ENCODE measurements at places on chromosomes 7 and 10.

- no peak for DNase-seq
Measured at GRCh38 chr10:129033790-129034272, 433.2 kb upstream of the MGMT start.

GRCh38 chr10:32418572-32418971, 27.4 kb upstream of the CCDC7 start:
- DNase-seq: no peak

GRCh38 chr10:17081431-17081830, 48.2 kb downstream of the CUBN start:
- DNase-seq: no peak

GRCh38 chr7:135375908-135376699, 133.8 kb downstream of the CNOT4 start:
- no peak for DNase-seq

- DNase-seq: peak; percentile 67
Measured at GRCh38 chr10:78255796-78256638, 222.4 kb downstream of the RPS24 start.

GRCh38 chr10:80453842-80454512, at the start of gene TSPAN14:
Gene TSPAN14, plus strand, starts transcription at chr10:80454310. Its CDS starts 34,924 bp downstream, at chr10:80489234.
- peak; percentile 95 for DNase-seq

GRCh38 chr10:86191686-86192085, 174.9 kb downstream of the GRID1 start:
- DNase-seq: no peak

DNA sequence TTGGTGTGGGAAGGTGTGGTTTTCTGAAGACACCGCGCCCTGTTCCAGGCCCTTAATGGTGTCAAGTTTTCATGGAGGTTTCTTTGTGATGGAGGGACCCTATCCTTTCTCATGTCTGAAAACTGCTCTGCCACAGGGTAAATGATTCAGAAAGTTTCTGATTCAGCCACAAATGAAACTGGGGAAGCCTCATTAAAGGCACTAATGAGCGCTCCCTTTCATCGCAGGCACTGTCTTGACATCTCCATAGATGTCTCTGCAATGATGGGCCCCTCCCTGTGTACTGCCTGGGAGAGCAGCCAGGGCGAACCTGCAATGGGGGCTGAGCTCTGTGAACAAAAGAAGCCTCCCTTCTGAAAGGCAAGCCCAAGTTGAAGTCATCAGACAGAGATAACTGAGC, 355.3 kb downstream of the PRPF18 start:
- DNase-seq: no peak

DNA sequence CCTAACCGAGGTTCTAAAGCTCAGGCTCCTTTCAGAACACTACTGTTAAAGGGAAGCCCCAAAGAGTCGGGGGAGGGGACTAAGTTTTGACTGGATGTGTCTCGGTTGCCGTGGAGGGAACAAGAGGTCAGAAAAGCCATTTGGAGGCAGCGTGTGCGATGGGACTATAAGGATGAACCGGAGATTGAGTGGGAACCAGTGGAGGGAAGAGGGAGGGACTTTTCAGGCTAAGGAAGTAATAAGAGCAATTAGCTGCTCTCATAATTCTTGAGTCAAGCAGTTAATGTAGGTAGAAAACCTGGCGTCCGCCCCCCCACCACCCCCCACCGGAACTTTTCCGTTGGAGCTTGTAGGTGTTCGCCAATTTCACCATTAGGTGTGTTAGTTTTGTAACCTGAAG, 491 bp upstream of the AKAP9 start:
- no peak for DNase-seq

DNA sequence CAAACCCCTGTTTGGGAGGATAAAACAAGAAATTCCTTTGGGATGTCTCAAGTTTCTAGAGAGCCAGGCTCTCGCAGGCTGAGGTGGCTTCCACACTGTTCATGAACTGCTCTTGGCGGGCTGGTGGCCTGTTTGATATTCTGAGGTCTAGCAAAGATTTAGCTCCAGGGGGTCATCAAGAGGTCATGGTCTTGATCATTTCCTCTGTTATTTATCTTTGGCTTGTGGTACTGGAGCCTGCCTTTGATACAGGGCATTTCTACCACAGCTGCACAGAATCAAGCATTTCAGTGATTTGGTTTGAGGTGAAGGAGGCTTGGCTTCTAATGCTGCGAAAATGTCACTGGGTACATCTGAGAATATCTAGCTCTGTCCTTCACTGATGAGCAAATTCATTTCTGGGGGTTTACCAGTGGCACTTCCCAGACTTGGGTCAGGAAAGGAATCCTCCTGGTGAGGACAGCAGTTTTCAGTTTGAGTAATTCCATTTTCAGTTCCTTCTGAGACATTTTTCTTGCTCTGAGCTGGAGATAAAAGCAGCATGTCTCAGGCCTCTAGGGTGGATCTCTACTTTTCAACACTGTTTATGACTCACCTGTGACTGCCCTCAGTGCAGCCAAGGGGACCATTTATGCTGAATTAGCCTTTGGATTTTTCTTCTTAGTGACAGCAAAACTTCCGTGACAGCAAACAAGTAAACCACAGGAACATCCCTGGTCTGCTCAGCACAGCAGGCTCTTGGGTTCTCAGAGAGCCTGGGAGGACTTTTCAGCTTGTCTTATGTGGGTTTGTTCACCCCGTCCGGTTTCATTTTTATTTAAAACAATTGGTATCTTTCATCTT, 312.0 kb downstream of the RNLS start:
- DNase-seq: no peak

DNA sequence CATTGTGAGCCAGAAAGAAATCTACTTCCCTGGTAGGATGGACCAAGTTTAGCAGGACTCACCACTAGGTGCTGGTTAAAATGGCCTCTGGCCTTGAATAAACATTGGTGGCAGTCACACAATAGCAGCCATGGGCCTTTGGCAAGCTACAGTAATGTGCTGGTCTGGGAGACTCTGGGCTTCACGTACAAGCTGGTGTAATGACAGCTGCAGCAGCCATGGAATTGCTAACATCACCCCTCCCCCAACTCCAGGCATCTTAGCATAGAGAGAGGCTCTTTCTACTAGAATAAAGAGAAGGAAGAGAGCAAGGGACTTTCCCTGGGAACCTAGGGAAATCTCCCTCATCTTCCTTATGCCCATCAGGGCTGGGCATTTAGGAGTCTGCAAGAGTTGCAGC, 205.1 kb upstream of the SEMA3A start:
- no peak for DNase-seq

- DNase-seq: no peak
Measured at GRCh38 chr7:107613439-107613838, 33.4 kb downstream of the BCAP29 start.

- DNase-seq: no peak
Measured at GRCh38 chr10:118116715-118117449, 70.1 kb upstream of the RAB11FIP2 start.

- DNase-seq: no peak
Measured at GRCh38 chr10:3874990-3875841, 90.2 kb upstream of the KLF6 start.

GRCh38 chr10:6108072-6108471, 19.2 kb downstream of the RBM17 start:
- DNase-seq: no peak

DNA sequence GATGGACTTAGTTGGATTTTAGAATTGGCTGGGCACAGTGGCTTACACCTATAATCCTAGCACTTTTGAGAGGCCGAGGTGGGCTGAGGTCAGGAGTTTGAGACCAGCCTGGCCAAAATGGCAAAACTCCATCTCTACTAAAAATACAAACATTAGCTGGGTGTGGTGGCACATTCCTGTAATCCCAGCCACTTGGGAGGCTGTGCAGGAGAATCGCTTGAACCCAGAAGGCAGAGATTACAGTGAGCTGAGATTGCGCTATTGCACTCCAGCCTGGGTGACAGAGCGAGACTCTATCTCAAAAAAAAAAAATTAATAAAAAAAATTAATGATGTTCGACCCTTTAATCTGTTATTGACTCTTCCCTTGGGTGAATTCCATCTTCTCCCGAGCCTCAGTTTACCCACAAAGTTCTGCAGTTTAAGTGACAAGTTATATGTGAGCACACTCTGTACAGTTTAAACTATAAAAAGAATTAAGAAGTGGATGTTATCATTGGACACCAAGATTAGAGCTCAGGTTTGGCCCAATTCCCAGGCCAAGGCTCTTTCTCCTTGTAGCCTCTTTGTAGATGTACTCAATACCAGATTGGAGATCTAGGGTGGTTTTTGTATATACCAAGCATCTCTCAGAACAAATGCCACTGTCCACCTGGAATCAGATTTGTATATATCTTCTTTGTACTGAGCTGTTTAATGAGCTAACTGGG, 15.0 kb downstream of the KAT6B start:
- DNase-seq: no peak

GRCh38 chr7:151381098-151381347, 28.8 kb downstream of the WDR86 start:
- DNase-seq: no peak

DNA sequence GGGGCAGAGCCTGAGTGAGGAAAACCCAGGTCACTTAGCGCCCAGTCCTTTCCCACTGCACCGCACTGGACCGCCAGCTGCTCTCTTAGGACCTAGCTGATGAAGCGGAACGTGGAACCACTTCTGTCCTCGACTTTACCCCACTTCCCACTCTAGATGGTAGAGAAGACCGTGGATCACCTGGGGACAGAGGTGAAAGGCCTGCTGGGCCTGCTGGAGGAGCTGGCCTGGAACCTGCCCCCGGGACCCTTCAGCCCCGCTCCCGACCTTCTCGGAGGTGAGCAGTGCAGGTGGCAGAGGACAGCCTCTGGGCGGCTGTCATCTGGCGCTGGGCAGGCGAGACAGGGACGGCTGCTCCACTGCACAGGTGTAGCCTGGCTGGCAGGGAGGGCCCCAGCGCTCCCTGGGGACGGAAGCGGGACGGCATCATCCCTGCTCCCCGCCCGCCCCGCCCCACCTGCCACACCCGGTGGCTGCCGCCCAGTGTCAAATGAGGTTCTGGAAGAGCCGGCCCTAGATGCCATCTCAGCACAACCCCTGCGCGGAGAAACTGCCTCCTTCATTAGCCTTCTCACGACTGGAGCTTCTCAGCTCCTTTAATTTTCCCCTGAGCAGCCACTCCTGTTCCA, 11.7 kb downstream of the PLAC9 start:
- peak; percentile 38 for DNase-seq
